ENCODE measurements at places on chromosomes 2 and 18.
A peak's percentile ranks its signal among the peaks of the same experiment; 100 is the strongest.

- no peak for DNase-seq
These were observed 123.2 kb downstream of the KCTD1 start for GRCh38 chr18:26425148-26425531.

- no peak for DNase-seq
These were observed 25.9 kb upstream of the RAMP1 start for GRCh38 chr2:237833546-237833945.

DNA sequence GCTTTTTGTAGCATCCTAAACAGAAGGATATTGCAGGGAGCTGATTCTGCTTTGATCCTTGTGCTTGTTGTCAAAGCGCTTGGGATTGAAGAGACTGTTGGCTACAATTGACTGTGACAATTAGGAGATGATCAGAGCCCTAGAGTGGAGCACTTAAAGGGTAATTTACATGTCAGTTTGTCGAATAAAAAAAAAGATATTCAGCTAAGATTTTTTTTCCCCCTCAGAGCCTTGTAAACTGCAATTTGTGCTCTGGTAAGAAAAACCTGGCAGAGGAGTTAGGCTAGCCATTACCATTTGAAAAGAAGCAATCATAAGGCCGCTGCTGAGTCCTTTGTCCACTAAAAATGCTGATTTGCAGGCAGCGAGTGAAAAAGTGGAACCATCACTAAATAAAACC is 47.8 kb upstream of the ZEB2 start:
- no peak for DNase-seq

- DNase-seq, result peak; percentile 40
These were observed 84.7 kb upstream of the NEDD4L start for GRCh38 chr18:57959278-57959677.

DNA sequence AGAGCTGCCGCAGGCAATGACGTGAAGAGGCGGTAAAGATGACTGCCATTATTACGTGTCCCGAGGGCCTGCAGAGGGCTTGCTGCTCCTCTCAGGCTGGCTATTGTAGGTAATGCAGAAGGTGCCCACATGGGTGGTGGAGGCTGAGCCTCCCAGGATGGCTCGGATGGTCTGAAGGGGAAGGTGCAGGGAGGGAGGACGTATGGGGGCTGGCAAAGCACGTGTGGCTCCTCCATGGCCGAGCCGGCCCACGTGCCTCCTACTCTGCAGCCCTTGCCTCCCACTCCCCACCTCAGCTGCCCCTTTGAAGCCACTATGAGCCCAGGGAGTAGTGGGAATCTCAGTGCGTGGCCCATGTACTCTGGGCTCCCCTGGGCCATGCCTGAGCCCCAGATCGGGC is 48.9 kb downstream of the EDAR start:
- no peak for DNase-seq

- peak; percentile 73 for DNase-seq
These were observed 93.0 kb upstream of the SMAD2 start for GRCh38 chr18:48023334-48024008.

DNA sequence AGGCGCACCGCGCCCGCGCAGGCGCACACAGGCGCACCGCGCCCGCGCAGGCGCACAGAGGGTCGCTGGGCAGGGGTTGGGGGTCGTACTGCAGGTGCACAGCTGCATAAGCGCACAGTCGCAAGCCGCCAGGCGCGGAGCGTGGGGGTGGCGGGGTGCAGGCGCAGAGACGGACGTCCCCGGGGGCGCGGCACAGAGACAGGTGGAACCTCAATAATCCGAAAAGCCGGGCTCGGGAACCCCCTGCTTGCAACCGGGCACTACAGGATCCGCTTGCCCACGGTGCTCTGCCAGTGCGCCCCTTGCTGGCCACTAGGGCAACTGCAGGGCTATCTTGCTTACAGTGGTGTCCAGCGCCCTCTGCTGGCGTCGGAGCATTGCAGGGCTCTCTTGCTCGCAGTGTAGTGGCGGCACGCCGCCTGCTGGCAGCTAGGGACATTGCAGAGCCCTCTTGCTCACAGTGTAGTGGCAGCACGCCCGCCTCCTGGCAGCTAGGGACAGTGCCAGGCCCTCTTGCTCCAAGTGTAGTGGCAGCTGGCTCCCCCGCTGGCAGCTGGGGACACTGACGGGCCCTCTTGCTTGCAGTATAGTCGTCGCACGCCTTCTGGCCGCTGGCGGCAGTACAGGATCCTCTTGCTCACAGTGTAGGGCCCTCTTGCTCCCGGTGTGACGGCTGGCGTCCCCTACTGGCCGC is 34.9 kb downstream of the FAM110C start:
- no peak for DNase-seq

DNA sequence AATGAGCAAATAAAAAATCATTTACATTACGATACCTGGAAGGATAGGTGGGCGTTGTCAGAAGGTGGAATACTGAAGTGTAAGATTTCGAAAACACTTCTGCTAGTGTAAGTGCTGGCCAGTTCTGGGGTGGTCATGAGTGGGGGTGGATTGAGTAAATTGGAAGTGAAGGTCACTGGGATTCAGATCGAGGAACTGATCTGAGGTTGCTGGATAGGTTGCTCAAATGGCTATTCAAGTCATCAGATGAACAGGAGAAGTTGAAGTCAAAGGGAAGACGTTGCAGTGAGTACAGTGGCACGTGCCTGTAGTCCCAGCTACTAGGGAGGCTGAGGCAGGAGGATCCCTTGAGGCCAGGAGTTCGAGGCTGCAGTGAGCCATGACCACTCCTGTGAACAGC is 95.7 kb downstream of the MALT1 start:
- DNase-seq, result no peak

- DNase-seq, result no peak
These were observed 122.1 kb downstream of the DTNB start for GRCh38 chr2:25551316-25551715.

DNA sequence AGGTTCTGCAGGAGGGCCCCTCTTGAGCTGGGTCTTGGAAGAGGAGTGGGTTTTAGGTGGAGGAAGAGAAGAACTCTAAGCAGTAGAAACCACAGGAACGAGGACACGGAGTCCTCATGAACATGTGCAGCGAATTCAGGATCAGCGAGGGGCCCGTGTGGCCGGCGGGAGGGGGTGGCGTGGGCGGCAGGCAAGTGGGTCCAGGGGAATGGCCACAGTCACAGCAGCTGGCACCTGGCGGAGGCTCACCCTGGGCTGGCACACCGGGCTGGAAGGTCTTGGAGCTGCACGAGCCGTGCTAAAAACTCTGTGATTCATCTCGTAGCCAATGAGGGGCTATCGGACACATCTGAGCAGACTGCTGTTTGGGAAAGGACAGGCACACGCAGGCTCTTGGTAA is 18.0 kb upstream of the CIDEA start:
- DNase-seq, result no peak

- DNase-seq, result no peak
These were observed 63.0 kb upstream of the DSC1 start for GRCh38 chr18:31225668-31226067.

- no peak for DNase-seq
These were observed 35.7 kb upstream of the ST3GAL5 start for GRCh38 chr2:85924522-85924921.

DNA sequence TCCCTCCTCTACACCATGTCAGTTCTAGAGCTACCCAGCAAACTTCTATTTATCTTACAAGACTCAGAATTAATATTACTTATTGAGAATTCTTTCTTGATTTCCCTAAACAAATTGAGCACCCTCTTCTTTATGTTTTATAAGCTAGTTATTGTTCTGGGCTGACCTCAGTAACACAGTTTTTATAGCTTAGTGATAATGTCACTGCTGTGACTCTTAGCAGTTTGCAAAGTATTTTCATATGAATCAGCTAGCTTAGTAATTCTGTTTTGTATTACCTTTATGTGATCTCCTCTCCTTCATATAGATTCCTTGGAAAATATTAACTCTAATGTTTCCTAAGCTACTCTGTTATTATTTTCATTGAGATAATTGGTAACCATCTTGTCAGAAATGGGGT is 114.9 kb downstream of the PMS1 start:
- no peak for DNase-seq

DNA sequence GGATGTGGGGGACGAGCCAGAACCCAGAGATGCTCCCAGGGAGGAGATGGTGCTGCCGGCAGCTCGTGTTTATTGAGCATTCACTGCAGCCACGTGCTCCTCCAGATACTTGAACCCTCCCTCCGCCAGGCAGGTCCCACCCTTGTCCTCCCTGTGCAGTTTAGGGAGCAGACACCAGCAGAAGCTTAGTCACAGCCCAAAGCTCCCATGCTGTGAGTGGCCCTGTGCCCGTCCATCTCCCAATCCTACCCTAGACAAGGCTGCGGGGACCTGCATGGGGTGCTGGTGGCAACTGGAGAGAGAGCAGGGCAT is 176.5 kb upstream of the COPS8 start:
- DNase-seq, result no peak

DNA sequence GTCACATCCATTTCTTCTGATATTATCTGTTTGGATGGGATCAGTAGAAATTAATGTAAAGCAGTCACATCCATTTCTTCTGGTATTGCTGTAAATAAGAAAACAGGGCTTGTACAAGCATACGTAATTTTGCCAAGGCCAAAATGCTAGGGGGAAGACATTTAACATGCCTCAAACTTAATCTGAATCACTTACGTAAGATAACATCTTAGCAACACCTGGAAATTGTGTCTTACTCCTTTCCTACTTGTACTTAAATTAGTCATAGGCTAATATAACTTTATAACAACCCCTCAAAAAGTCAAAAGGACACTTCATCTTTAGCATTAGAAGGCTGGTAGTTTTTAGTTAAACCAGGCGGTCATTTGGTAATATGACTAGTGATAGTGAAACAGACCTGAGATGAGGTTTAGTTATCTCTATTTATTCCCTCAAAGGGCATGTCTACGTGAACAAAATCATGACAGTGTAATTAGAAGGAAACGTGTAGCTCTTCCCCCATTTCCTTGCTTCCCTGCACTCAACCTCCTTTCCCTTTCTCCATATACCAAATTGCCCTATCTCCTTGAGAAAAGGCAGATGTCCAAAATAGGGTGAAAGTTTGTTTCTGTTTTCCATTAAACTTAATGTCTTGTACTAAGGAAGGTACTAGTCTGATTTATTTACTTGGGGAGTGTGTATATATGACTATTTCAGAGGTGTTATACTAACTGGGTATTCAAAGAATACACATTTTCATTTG is 99.3 kb upstream of the FZD5 start:
- no peak for DNase-seq

GRCh38 chr2:121362774-121363173 is 77.8 kb upstream of the TFCP2L1 start:
- no peak for DNase-seq

DNA sequence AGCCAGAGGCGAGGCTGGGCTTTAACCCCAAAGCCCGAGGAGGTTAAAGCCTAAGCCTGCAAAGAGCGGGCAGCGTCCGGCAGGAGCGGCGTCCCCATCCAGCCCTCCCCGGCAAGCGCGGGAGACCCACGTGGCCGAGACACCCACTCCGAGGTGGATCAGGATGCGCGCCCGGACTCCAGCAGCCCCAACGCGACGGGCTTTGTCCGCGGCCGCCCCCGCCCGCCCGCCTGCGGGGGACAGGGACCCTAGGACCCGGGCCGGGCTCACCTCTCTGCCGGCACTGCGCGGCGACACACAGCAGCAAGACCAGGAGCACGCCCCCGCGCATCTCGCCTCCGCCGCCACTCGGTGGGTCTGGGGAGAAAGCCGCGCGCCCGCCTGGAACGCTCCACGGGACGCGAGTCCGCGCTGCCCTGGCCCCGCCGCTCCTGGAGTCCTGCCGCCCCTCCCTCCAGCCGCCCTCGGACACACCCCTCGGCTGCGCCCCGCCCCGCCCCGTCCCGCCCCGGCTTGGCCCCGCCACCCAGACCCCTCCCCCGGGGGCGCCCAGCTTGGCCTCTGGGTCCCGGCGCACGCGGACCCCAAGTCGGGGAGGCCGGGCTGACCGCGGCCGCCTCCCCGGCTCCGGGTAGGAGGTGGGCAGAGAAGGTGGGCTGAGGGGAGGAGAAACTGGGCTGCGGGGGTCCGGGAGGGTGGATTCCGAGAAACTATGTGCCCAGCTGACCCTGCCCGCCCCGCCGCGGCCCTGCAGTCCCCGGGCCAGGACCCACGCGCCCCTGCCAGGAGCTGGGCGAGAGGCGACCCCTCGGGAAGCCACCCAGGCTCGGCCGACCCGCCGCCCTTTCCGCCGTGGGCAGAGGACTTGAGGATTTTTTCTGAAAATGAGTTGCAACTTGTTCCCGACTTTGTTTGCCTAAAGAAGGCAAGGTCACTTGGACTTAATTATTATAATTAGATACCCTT is at the start of gene LAMA1:
Gene LAMA1 (minus strand): TSS at position 408 of the 966 bp plus-strand sequence. CDS start 77 bp downstream, at position 331.
- no peak for DNase-seq

DNA sequence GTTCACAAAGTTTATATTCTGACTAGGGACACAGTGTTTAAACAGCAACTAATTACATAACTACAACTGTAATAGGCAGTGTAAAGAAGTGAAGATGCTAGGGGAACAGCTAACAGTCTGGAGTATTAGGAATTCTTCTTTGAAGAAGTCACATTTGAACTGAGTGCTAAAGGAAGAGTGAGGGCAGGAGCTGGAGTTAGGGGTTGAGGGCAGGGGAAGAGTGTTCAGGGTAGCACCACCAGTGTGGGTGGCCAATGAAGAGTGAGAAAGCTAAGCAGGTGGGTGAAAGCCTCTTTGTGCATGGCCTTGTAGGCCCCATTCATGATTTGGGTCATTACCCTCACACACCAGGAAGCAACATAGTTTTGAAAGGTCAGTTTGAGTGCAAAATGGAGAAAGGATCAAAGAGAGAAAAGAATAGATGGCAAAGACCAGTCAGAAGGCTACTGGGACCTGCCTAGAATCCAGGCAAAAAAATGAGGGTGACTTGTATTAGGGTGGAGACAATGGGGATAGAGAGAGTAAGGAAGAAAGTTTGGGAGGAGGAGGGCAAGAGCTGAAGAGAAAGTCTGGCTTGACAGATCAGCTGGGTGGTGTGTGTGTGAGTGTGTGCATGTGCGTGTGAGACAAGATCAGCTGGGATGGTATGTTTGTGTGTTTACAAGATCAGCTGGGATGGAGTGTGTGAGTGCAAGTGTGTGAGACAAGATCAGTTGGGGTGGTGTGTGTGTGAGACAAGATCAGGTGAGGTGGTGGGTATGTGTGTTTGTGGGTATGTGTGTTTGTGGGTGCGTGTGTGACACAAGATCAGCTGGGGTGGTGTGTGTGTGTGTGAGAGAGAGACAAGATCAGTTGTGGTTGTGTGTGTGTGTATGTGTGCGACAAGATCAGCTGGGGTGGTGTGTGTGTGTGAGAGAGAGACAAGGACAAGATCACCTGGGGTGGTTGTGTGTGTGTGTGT is 43.6 kb upstream of the AGPS start:
- no peak for DNase-seq

GRCh38 chr18:69885841-69886531 is 61.7 kb downstream of the CD226 start:
- no peak for DNase-seq

DNA sequence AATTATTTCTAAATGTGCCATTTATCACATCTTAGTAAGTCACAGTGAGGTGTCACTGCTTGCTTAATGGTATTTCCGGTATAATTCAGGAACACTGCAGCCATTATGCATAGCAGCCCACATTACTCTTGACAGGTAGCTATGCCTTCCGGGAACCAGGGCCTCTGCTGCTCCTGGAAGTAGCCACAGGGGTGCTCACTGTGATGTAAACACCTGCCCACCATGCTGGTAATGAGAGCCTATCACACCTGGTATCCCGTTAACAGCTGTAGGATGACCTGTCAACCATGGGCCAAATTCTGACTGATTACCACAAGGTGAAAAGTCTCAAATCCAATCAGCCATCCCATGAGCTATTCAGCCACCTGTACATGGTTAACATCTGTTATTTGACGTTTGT is 647.0 kb upstream of the NXPH2 start:
- no peak for DNase-seq

Data from SHP77 treated with DMSO at 0.1 percent for 48 hours (cell line).